RPMI7951 (cell line): ENCODE measurements at places on chromosomes 12 and 14. TPM values are rescaled to one million over a fixed set of nuclear protein-coding genes. Genes with fewer than 3 reads are reported as not detected.
A peak's percentile ranks its signal among the peaks of the same experiment; 100 is the strongest.

- DNase-seq = no peak
These were observed 8.3 kb downstream of the ANKRD33 start for GRCh38 chr12:51896236-51896635.

DNA sequence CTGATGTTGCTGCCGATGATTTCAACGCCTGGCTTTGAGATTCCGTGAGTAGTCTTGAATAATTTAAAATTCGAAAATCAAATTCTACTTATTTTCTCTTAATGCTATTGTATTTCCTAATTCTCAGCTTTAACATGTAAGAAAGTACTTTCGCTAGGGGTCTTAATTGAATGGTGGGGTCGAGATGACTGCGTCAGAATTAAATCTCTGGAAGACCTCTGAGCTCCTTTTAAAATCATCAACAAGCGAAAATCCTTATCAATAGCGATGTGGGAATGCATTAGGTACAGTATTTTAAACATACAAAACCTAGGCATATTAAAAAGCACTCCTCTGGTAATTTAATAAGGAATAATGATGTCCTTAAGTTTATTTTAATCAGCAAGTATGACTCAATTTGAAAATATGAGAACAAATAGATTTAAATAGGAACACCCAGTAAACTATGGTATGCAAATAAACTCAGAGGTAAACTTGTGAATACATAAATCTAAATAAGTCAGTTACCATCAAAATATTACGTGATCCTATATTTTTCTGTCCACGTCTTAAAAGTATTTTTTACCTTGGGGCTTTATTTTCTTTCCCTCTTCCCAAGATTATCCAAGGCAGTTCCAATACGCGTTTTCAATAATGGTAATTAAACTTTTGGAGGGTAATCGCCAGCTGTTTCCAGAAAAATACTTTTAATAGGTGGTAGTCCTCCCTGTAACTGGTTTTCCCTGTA, 1.4 kb downstream of the FOXA1 start:
- no peak for DNase-seq

GRCh38 chr12:104569346-104570173, 112.8 kb downstream of the CHST11 start:
- no peak for DNase-seq

GRCh38 chr14:75427482-75428229, at the start of gene JDP2:
Gene JDP2 (plus strand): TSS chr14:75428022. CDS start chr14:75437921, 9,899 bp downstream.
- DNase-seq = peak; percentile 48

- no peak for DNase-seq
These were observed 27.8 kb downstream of the FAM222A start for GRCh38 chr12:109741286-109741969.

The ATF7IP gene
- total RNA-seq = 31.2 and 41.3 TPM in 2 replicates

DNA sequence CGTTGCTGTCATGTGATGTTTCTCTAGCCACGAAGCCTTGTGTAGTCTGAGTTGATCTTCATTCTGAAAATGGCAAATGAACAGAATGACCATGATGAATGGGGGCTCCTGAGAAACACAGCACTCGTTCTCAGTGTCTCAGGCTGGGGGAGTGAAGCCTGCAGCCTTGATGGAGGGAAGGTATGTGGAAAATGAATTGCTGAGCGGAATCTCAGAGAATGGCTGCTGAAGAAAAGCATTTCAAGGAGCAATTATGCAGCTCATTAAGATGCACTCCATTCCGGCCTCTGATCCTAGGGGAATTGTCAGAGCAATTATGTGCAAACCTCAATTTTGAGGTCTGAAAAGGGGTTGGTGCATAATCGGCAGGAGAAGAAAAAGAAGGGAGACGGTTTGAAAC, 167.1 kb downstream of the CHST11 start:
- no peak for DNase-seq

DNA sequence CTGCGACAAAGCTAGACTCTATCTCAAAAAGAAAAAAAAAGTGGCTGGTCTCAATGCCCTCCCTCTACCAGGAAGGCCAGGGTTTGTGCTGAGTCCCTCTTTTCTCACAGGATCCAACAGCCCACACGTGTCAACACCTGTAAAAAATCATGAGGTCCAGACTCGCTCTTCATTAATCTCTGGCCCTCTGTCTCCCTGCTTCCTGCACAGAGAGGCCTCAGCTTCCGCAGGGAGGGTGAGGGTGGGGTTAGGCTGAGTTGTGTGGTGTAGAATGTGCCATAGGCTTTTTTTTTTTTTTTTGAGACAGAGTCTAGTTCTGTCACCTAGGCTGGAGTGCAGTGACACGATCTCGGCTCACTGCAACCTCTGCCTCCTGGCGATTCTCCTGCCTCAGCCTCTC, 6.1 kb downstream of the CFAP73 start:
- DNase-seq = no peak

- DNase-seq = no peak
These were observed 43.7 kb upstream of the ATP2B1 start for GRCh38 chr12:89752341-89752740.

DNA sequence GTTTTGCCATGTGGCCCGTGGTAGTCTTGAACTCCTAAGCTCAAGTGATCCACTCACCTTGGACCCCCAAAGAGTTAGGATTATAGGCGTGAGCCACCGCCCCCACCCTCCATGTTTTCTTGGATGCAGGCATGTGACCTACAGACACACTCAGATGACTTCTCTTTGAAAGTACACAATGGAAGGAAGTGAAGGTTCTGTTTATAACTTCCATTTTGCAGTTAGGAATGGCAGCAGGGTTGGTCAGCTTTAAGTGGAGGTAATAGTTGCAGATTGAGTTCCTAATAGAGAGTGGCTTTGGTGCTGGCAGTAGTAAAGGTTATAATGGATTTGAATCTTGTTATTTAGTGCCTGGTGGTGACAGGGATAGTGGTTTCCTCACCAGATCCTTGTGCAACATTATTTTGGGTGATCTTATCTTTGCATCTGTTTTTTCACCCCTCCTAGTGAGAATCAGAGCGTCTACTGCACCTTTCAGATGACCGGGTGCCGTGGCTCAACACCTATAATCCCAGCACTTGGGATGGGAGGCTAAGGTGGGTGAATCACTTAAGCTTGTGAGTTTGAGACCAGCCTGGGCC, 15.3 kb downstream of the LARP4 start:
- DNase-seq = no peak

The KLRK1 gene
- total RNA-seq = not detected in 2 replicates

The P2RX2 gene
- not detected in 2 replicates for total RNA-seq

The ADCY6 gene
- total RNA-seq = 10.3 and 10.8 TPM in 2 replicates

DNA sequence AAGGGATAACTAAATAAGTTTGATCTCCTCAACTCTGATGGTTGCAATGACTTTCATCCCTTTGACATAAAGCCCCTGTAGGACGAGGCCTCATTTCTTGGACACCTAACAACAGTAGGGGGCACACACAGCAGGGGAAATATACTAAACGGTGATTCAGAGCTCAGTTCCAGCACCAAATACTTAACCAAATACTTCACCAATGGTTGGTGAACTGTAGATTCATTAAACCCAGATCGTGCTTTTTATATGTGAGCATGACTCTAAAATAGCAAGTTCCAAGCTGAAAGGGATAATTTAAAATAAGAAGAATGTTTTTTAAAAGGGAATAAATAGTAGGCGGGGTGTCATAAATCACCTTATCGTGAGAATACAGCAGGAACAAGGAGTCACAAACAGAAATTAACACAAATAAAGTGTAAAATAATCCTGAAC, 53.2 kb downstream of the ATG2B start:
- no peak for DNase-seq

GRCh38 chr12:58593557-58594304, 326.6 kb downstream of the LRIG3 start:
- DNase-seq = peak; percentile 60

GRCh38 chr14:54140551-54140950, 183.9 kb upstream of the BMP4 start:
- no peak for DNase-seq

GRCh38 chr12:105539735-105540134, 209.2 kb downstream of the C12orf75 start:
- no peak for DNase-seq

GRCh38 chr12:104750061-104750460, 208.0 kb downstream of the SLC41A2 start:
- peak; percentile 71 for DNase-seq

GRCh38 chr14:92105893-92106142, 564 bp downstream of the ATXN3 start:
- DNase-seq = peak; percentile 52

The MORN3 gene
- 0.10 TPM in 1 of 2 replicates, not detected in the other for total RNA-seq

- peak; percentile 23 for DNase-seq
These were observed 41.7 kb downstream of the TSPAN11 start for GRCh38 chr12:30968211-30968610.

DNA sequence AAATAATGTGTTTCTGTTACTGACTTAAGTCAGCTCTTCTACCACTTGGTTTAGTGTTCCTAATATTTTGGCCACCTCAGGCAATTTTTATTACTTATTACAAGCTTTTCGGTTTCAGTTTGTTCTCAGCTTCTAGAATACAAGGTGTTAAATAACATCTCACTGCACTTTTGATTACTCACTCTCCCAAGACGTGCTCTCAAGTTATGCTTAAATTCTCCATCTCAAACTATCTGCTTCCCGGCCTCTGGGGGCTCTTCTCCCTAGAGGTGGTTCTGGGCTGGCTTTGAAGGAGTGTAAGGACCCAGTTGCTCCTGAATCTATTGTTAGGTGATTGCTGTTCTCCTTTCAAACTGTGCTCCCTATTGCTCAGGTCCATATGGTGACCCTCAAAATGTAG, 193.9 kb upstream of the DDHD1 start:
- DNase-seq = no peak

DNA sequence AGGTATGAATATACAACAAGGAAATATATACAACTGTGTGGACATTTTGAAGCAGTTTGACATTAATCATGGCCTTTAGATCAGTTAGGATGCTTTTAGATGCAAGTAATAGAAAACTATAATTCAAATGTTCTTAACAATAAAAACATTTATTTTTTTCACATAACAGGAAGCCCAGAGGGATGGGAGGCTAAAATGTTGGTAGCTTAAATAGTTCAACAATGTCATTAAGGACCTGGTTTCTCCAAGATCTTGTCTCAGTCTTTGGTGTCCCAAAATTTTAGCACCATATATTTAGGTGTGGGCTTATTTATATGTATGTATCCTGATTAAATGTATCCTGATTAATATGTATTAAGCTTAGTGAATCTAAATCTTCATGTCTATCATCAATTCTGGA, 292.4 kb downstream of the NUAK1 start:
- DNase-seq = no peak

DNA sequence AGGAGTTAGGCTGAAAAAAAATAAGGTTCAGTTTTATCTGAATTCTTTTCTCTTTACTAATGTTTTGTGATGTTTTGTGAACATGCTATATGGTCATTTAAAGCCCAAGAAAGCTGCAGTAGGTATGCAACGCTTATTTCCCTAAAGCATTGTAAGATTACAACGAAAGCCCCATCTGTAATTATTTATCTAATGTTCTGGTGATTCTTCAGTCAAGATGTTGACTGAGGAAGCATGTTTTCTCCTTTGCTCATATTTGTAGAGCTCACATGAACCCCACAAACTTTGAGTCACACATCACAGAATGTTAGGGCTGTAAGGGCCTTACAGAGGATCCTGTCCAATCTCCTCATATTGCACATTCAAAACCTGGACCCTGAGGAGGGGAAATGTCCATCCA, 3.2 kb upstream of the TUBA1C start:
- DNase-seq = no peak

The MYO1H gene
- total RNA-seq = not detected in 2 replicates

DNA sequence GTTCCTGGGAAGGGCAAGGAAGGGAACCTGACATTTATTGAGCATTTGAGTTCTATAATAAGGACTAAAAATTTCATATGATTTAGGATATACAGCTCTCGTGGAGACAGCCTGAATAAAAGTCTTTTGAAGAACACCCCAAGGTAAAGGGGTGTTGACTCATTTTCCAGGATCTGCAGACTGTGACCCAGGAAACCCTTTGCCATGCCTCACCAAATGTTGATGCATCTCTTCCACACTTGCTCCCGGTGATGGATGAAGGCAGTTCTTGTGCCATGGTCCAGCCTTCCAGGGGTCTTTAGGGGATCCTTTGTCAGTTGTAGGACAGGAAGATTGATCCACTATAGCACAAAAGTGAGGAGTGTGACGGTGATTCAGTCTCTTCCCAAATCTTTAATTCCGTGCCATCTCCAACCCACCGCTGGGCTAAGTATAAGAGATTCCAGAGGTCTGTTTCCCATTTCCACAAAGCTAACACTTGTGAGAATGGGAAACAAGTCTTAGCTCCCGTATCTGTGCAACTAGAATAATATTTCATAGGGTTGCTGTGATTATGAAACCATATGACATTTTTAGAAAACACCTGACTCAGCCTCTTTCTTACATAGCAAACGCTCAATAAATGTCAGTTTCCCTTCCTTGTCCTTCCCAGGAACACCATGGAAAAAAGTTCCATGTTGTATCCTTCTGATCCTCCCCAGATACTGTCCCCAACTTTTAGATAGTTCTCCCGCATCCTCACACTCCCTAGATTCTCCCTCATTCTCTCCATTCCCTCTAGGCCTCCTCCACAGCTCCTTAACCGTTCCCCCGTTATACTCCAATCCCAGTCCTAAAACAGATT, 836 bp downstream of the AAAS start:
- peak; percentile 18 for DNase-seq

The NYNRIN gene
- 0.36 and 0.39 TPM in 2 replicates for total RNA-seq

The SLC35F4 gene
- total RNA-seq = not detected in 2 replicates

DNA sequence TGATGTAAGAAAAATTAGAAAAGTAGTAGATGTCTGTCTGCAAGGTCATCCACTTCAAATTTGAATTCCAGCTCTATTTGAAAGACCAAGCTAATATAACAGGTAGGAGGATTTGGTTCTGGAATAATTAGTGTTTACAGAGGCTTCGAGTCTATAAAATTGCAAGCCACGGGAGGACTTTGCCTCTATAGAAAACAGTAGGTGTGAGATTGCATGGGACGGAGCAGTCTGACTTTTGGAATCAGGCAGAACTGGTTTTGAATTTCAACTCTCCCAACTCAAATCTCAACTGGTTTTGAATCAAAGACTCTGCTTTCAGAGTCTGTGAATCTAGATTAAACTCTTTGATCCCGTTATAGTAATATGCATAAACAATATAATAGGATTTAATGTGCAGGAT, 82.4 kb downstream of the PIK3C2G start:
- DNase-seq = no peak

DNA sequence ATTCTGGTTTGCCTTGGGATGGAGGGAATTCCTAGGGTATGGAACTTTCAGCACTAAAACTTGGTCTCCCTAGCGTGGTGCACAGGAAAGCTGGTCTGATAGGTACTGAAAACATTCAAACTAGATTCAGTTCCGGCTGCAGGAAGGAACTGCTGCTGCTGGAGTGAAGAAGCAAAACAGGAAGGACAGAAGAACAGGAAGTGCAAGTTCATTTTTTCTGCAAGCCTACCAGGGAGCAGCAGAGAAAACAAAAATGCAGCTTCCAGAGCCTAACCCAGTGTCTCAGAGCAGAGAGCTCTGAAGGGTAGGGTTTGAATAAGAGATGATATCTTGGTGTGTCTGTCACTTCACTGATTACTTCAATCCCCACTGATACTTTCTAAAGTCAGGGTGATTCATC, 165.2 kb downstream of the VRK1 start:
- DNase-seq = no peak
